Activated gamma-delta T cell treated with anti-CD3 and anti-CD28 coated beads, Interleukin-2, amount 50 U/mL, for 16 hours (primary cell): ENCODE measurements at places on chromosomes 12 and 14.

DNA sequence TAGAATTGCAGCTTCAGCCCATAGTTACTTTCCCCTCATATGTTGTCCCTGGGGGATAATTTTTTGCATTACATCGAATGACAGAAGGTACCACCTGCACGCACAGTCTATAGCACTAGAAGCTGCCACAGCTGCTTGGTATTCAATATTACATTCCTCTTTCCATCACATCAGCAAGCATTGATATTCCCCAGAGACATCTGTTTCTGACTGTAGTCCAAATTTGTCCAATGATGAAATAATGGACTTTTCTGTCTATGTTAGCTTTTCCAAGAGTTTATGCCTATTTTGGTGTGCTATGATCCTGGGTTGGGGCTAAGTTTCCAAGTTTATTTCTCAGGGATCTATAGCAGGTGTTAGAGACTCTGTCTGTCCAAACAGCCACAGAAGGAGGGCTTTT is 335.4 kb downstream of the LRIG3 start:
- no peak for DNase-seq

- no peak for DNase-seq
Measured at GRCh38 chr12:51895378-51896135, 7.7 kb downstream of the ANKRD33 start.

DNA sequence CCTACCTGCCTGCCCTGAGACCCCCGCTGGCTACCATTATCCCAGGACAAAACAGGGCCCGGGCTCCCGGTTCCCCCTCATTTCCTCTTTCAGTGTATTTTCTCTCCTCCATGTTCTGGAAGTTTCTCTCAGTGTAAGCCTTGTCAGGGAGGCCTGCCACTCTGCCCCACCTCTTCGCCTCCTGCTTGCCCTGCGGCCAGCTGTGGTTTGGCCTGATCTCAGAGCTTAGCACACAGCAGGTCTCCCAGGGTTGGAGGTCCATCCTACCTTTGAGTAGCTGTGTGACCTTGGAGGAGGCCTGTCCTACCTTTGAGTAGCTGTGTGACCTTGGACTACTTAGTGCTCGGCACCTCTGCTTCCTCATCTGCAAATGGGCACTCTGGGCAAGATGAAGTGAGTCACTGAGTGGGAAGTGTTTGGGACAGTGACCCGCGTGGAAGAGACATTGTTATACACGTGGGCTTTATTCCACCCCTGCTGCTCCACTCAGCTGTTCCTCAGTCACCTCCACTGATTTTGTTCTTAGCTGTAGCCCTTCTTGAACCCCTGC is 212.7 kb downstream of the ZFP36L1 start:
- no peak for DNase-seq

DNA sequence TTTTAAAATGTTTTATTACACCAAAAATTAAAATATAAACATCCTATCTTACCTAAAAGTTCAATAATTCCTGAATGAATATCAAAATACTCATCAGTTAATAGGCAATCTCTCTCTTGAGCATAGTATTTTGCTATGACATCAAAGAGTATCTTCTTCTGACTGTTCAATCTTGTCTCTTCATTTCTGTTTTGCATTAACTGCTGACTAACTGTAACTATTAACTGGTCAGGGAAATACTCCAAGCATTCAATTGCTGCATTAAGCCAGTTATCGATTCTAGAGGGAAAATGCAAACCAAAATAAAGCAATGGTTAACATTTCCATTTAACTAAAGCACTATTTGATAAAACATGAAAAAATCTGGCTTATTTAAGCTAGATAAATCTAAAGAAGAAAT is 13.4 kb downstream of the DEPDC4 start:
- no peak for DNase-seq

DNA sequence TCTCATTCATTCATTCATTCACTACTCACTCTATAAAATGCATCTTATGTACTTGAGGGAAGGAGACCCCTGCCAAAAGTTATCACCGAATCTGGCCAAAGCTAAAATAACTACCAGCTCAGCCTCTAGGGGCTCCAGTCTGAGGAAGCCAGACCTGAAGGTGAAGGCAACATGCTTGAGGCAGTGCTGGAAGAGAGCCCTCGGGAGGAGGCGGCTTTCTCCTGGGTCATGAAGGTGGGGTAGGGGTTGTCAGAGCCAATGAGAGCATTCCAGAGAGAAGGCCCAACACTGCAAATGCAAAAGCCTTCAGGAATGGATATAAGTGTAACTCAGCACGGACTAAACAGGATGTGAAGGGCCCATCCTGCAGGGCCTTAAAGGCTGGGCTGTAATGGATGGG is 62.4 kb downstream of the GSC start:
- DNase-seq, result no peak

GRCh38 chr12:69059465-69060457 is 126.8 kb upstream of the CPM start:
- DNase-seq, result no peak

DNA sequence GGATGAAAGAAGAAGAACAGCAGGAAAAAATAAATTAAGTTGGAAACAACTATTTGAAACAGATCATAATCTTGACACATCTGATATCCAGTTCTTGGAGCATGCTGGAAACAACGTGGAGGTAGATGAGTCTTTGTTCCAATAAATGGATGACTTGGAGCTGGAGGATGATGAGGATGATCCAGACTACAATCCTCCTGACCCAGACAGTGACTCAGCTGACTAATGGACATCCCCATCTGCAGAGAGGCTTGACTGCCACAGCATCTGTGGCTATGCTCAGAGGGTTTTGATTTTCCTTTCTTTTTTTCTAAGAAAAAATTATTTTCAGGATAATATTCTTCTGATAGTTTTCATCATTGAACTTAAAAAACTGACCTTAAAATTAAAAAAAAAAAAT is 6.2 kb upstream of the ZDHHC17 start:
- no peak for DNase-seq

- DNase-seq, result no peak
Measured at GRCh38 chr12:44628180-44628579, 247.9 kb downstream of the NELL2 start.

- DNase-seq, result no peak
Measured at GRCh38 chr14:76918782-76919394, 92.7 kb downstream of the LRRC74A start.

DNA sequence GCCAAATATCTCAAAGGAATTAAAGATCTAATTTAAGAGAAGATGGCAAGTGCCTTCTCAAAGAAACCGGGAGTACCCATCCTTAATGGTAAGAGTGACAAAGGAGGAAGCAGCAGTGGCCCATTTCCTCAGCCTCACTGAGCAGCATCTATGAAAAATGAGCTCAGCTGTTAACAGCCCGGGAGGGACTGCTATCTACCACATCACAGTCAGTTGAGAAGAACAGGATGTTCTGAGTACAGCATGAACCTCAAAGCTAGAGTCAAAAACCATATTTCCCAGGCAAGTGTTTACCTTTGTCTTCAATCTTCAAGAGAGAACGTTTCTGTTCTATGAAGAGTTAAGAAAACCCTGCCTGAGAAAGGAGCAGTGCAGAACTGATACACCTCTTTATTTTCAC is 115.0 kb downstream of the BTG1 start:
- peak; percentile 43 for DNase-seq

- DNase-seq, result no peak
Measured at GRCh38 chr12:125453751-125454150, 388.5 kb downstream of the AACS start.

DNA sequence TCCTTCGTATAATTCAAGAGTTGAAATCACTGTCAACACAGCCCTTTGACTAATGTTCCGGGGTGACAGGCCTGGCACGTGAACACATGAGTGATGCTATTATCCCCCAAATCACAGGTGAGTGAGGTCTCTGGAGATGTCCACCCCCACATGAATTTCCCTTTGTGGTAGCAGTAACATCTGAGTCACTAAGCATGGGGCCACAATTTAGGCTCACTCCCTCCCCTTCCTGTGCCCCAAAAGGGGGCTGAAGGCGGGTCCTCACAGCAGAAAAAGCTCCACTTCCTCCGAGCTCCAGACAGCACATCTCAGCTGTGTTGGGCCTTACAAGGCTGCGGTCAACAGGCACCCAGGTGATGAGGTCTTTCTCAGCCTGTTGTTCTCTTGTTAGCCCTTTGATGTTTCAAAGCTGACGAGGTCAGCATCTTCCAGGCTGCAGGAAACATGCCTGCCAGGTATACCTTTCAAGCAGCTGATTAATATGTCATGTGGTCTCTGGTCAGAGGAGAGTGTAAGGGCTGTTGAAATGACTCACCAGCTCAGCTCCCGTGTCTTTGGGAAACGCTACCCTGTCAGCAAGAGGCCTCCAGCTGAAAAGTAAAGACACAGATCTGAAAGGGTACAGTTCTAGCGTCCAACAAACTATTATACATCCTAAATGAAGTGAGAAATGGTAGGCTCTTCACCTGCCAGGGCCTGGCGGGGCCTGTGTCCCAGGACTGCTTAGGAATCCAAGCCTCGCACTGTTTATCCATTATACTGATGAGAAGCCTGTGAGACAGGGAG is 107.3 kb downstream of the ZFP36L1 start:
- DNase-seq, result peak; percentile 72

- DNase-seq, result peak; percentile 88
Measured at GRCh38 chr12:6426882-6427671, 17.7 kb upstream of the CD27 start.

DNA sequence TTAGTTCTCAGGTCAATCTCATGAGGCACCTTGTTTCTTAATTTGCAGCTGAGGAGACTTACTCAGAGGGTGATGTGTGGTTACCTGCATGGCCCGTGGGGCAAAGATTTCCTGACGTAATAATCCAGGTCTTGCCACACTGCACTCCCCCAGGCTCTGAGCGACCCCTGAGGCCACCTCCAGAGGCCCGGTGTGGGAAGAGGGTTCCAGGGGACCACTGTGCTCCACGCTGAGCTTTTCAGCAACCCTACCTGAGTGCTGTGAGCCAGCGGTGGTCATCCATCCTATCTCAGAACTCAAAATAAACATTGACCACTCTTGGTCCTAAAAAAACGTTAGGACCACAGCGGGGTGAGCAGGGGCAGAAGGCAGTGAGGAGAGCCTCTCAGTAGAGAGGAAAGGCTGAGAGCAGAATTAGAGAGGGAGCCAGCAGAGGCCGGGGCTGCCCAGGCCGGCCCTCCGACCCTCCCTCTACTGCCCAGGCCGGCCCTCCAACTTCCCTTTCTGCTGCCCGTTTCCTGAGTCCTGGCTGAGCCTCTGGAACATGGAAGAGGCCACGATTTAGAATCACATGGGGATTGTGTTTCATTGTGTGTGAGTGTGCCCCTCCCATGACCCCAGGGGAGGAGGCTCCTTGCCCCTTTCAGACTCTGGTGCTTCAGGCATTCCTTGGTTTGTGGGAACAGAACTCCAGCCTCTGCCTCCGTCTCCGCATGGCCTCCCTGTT is 188.2 kb upstream of the DIO3 start:
- DNase-seq, result no peak

DNA sequence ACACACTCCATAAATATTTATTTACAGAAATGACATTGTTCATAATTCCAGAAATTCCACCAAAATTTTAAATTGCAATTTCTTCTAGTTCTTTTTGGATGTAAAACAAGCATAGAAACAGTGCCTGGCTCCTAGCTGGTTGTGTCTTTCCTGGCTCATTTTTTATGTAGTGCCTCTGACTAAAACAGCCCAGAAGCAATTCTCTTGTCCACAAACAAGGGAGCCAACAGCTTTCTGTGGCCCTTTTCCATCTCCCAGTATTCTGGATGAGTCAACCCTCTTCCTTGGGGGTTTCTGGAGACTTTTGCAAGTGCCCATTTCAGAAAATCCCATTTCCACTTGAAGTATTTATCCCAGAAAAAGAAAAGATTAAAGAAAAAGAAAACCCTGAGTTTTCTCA is 141.4 kb downstream of the PHLDA1 start:
- DNase-seq, result no peak

DNA sequence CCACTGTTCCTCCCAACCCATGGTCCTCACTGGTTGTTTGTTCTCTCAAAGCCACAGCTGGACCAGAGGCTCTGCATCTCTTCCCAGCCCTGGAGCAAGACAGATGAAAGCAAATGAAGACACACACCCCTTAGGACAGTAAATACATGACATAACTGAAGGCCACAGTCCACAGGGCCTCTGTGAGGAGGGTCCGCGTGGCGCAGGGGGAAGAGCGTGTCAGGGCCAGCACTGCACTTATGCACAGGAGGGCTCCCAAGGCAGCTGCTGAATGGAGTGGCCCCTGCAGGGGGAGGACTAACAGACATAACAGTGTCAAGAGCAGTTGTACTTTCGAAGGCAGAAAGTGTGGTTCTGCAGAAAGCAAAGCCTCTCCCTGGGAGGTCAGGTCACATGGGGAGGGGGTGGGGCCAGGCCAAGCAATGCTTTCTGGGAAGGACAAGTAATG is 79.9 kb downstream of the CHGA start:
- DNase-seq, result no peak

DNA sequence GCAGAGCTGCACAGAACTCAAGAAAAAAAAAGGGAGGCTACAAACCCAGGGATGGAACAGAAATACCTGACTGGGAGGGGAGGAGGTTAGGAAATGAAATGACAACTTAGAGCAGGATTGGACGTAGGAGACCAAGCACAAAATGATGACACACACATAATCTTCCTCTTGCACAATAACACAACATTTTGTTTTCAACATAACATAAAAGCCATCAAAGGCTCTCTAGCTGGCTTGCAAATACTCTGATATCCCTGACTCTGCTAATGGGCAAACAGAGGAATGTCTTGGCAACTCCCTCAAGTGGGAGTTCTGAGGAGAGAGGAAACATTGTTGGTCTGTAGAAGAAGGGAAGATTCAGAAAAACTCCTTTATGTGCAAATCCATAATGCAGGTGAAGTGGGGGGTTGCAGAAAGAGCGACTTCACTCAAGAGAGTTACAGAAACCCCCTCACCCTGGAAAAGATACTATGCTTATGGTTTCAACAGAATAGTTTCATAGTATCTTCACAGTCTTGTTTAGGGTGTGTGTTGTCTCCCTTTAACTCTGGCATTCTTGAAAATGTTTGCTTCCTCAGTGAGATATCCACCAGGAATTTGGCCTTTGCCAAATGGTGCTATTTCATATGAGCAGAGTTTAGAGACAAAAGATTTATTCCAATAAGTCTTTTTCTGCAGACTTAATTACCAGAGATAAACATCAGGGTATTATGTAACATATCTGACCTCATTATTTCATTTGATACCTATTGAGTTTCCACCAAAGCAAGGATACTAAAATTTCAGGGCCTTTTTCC is 43.8 kb upstream of the LTBP2 start:
- no peak for DNase-seq

DNA sequence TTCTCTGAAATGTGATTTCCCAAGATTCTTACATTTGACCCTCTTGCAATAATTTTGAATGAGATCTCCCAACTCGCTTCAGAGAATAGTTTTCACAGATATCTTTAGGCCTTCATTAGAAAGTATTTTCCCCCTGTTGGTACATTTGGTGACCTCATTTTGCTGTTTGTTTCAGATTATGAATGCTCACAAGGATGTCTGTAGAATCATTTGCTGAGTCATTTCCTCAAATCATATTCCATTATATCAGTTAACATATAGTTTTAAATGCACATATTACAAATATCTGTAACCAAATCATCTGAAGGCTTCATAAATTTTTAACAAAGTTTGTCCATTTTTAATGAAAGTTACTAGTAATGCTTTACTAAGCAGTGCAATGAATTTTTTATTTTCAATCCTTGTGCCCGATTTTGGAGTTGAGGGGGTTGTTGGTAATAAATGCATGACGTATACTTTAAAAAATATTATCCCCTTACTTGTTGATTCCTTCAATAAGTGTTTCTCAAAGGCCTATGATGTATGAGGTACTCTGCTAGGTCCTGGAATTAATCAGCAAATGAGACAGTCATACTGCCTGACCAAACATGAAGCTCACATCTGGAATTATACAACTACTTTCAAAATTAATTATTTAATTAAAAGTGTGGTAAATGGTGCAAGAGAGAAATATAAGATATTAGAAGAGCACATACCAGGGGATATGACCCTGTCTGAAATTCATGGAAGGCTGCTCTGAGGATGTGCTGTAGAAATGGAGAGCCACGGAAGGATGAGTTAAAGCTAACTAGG is 126.9 kb upstream of the RAP1B start:
- no peak for DNase-seq
